ENCODE measurements at places on chromosomes 2 and 18.

GRCh38 chr2:43020296-43020695, 206.1 kb downstream of the ZFP36L2 start:
- no peak for DNase-seq

- no peak for DNase-seq
Measured at GRCh38 chr2:54407693-54408092, 48.4 kb upstream of the SPTBN1 start.

- no peak for DNase-seq
Measured at GRCh38 chr18:63247926-63248325, 71.6 kb downstream of the BCL2 start.

GRCh38 chr2:215758691-215759090, 254.7 kb downstream of the MREG start:
- no peak for DNase-seq

- no peak for DNase-seq
Measured at GRCh38 chr2:167209784-167210183, 321.5 kb downstream of the XIRP2 start.

DNA sequence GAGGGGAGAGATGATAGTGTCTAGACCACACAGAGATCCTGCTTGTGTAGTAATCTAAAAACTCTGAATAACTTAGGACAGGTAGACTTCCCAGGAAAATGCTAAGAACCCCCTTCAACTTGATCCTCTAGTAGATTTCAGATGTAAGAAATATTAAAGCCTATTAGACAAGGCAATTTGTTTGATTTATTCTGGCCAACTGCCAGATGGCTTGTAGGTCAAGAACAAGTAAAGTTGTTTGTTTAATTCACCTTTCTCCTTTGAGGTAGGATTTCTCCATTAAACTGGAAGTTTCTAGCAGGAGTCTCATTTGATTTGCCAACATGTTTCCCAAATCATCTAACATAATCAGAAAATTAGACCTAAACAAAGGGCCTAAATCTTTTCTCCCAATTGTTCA, 48.6 kb downstream of the SH3RF3 start:
- DNase-seq = no peak

GRCh38 chr2:190532581-190532980, 1.9 kb downstream of the NEMP2 start:
- DNase-seq = no peak

DNA sequence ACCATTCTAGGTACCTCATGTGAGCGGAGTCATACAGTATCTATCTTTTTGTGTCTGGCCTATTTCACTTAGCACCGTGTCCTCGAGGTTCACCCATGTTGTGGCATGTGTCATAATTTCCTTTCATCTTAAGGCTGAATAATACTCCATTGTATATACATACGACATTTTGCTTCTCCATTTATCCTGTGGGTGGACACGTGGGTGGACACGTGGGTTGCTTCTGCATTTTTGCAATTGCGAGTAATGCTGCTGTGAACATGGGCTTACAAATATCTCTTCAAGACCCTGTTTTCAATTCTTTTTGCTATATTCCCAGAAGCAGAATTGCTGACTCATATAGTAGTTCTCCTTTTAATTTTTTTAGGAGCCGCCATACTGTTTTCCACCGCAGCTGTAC, 243.6 kb upstream of the EPAS1 start:
- DNase-seq = no peak

DNA sequence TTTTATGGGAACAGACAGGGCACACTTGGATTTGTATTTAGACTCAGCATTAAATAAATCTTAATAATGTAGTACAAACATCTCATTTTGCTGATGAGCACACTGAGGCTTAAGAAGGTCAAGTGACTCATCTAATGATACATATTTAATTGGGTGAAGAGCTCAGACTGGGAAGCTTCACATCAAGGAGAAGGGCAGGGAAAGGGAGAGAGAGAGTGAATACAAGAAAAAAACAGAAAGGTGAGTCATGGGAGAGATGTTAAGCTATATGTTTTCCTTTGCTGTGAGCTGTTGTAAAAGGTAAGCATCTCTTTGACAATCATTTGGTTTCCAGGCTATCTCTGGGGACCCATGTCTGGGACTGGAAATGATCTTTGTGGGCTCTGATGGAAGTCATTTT, 277.8 kb downstream of the SETBP1 start:
- DNase-seq = no peak

DNA sequence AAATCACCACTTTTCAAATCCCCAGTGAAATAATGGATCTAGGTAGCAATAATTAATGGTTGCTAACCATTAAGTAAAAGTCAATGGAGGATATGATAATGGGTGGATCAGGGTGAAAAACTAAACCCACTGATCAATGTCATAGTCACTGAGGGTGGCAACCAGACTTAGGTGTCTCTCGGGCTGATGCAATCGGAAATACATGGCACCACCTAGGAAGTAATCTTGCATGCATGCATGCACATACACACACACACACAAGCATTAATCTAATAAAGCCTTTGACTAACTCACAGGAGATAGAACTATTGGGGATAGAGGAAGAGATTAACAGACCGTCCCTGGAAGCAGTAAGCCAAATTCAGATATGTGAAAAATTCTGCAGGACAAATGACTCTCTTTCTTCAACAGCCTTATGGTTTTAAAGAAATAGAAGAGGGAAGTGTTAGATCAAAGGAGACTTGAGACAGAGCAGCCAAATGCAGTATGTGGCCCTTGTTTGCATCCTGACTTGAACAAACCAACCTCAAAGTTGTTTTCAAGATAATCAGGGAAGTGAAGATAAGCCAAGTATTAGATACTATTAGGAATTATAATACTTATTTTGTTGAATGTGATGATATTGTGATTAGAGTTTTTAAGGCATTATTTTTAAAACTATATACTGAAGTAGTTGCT, 186.0 kb upstream of the RMP24 start:
- no peak for DNase-seq

GRCh38 chr2:190181123-190181669, 118.7 kb upstream of the MSTN start:
- no peak for DNase-seq

- DNase-seq = no peak
Measured at GRCh38 chr2:96114546-96114902, 1.8 kb downstream of the ADRA2B start.

DNA sequence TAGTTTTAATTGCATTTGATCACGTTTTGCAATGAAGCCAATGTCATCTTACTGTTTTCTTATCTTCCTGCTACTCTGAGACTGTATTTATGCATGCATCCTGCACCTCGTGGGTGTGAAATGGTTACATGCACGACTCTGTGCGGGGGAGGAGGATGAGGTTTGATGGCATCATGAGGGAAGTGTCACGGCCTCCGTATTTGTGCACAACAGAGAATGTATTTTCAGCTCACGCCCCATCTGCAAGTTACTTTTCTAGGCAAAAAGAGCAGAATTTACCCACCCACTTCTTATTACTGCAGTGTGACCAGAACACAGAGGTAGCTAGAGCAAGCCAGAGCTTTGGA, 145.1 kb downstream of the TDRD15 start:
- DNase-seq = no peak

GRCh38 chr18:77099485-77100370, 32.9 kb downstream of the MBP start:
- no peak for DNase-seq

GRCh38 chr2:85731606-85732005, 22.2 kb upstream of the ATOH8 start:
- no peak for DNase-seq

All from stimulated activated CD8-positive, alpha-beta memory T cell treated with anti-CD3 and anti-CD28 coated beads, Interleukin-4, amount 100 ng/mL, for 1 hour (primary cell).